Left colon (tissue), 2 donors: ENCODE measurements at places on chromosomes 5 and 9.

GRCh38 chr9:92725266-92725545 is 39.4 kb downstream of the BICD2 start:
- no peak for DNase-seq

DNA sequence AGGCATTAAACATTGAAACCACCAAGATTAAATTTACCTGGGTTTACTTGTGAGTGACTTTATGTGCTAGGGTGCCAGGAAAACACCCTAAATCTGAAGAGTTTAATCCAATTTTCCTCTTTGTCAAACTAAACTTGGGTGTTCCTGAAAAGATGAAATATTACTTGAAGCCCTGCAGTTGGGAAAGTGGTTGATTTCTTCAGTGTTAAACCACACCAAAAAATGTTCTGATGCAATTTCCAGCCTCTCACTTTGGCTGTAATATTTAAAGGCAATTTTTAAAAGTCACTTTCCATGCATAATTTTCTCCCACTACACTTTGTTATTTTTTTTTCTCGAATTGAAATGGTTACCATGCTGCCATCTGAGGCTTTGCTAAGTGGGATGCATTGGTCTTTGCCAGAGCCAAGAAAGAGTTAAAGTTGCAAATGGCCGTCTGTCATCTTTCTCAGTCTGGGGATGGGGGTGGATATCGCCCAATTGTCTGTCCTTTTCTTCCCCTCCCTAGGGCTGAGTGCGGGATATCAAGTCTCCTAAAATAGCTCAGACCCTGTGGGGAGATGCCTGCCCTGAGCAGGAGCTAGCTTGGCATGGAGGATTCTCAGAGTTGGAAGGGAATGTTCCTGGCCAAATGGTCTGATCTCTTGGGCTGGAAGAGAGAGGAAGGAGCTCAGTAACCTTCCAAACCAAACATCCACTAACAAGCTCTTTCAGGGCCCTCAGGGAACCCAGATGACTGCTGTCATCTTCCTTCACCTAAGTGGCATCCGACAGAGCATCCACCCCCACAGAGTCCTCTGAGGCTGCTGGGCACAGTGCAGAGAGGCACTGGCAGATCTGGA is 13.6 kb upstream of the SHB start:
- no peak for DNase-seq

GRCh38 chr9:81636255-81636599 is 53.1 kb downstream of the TLE1 start:
- DNase-seq, result no peak

DNA sequence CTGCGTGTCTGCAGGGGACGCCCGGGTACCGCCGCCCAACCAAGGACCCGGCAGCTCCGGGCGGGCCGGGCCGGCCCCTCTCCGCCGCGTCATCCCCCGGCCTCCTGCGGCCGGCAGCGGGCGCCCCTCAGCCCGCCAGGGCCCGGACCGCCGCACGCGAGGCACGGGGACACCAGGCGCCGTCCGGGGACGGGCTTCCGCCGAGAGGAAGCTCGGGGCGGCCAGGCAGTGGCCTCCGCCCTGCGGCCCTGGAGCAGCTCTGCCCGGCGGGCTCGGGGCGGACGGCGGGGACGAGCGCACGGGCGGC is 373 bp downstream of the FBXW5 start:
- DNase-seq, result no peak
